ENCODE measurements at places on chromosomes 5 and 9.

- H3K36me3 ChIP-seq: no peaks in the 10 kb centered on the region
- H3K27me3 ChIP-seq: peaks cover 7% of the 10 kb centered on the region
- H3K27ac ChIP-seq: no peak overlapping the region
- H3K4me1 ChIP-seq: no peaks in the 10 kb centered on the region
- no peak overlapping the region for H3K4me3 ChIP-seq
Measured at GRCh38 chr9:77601476-77602099, 46.5 kb downstream of the GNA14 start.

- no peak overlapping the region for H3K4me3 ChIP-seq
- H3K36me3 ChIP-seq: no peaks in the 10 kb centered on the region
- no peak overlapping the region for H3K27ac ChIP-seq
- peaks cover 48% of the 10 kb centered on the region for H3K4me1 ChIP-seq
- H3K27me3 ChIP-seq: no peaks in the 10 kb centered on the region
Measured at GRCh38 chr5:52767766-52768480, 19.8 kb upstream of the ITGA1 start.

- no peak overlapping the region for H3K4me3 ChIP-seq
- H3K4me1 ChIP-seq: peaks cover 49% of the 10 kb centered on the region
- peaks cover 72% of the 10 kb centered on the region for H3K36me3 ChIP-seq
- H3K27me3 ChIP-seq: no peaks in the 10 kb centered on the region
- DNase-seq: no peak
Measured at GRCh38 chr5:115531787-115532367, 12.7 kb downstream of the FEM1C start.

DNA sequence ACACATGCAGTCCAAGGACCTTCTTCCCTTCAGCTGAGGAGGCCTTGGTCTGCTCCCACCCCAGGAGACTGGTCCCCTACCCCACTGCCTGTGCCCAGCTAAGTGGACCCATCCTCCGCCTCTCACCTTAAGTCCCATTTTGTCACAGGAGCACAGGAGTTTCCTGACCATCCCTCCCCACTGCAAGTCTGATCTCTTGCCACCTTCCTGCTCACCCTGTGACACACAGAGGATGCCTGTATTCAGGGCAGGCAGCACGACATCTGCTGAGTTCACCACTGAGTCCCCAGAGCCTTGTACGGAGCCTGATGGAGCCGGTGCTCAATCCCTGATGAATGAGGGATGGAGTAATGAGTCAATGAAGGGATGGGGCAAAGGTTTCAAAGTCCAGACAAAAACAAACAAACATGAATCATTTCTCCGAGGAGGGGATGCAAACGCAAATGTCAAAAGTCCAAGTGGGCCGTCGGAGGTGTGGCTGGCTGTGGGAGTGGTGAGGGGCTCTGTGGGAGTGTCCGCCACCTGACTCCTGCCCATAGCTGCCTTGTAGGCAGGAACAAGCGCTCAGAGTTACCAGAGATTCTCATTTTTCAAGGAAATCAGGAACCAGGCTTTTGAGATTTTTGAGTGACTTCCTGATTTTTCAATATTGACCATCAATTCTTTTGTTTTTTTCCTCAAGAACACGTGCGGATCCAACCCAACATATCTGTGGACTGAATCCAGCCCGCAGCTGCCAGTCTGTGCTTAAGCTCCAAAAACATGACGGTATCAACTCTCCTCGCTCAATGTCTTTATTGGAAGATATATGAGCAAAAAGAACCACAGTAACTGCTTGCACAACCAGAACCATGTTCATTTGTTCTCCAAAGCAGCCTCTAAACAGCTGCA, 4.4 kb downstream of the RAPGEF1 start:
- peak overlapping the region; percentile 23 for H3K4me3 ChIP-seq
- peak overlapping the region; percentile 95 for H3K27ac ChIP-seq
- peaks cover 72% of the 10 kb centered on the region for H3K4me1 ChIP-seq
- DNase-seq: no peak
- H3K36me3 ChIP-seq: peaks cover 49% of the 10 kb centered on the region

- no peaks in the 10 kb centered on the region for H3K36me3 ChIP-seq
- H3K27me3 ChIP-seq: peaks cover 36% of the 10 kb centered on the region
- peaks cover 10% of the 10 kb centered on the region for H3K4me1 ChIP-seq
- H3K27ac ChIP-seq: no peak overlapping the region
- no peak for DNase-seq
Measured at GRCh38 chr5:141701360-141702119, 19.5 kb upstream of the ARAP3 start.

DNA sequence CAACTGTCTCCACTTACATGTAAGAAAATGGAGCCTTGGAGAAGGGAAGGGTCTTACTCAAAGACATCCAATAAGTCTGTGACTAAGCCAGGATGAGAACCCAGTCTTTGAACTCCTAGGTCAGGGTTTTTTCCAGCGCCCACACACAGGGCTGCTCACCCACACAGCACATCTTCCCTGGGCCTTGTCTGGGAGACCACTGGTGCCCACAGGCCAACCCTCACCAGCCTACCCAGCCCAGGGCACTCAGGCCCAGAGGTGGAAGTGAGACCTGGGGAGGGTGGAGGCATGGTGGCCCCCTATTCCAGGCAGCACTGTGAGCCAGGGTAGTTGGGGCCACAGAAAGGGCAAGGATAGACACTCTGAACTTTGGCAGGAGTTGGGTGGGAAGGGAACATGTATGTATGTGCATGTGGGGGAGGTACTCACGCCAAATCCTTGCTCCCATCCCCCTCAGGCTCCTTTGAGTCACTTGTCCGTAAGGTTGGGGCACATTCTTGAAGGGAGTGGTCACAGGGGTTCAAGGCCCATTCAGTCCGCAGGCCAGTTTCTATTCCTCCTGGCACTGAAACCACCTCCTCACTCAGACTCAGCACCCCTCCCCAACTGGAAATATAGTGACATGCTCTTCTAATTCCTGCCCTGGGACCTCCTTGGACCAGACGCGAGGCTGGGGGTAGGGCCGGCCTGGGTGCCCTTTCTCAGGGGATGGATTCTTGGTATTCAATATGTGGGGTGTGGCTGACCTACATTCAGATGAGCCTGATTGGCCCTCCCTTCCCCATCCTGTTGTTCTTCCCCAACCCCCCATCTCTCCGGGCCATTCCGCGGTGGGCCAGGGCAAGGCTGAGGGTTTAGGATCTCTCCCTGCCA, 2.9 kb upstream of the SLC4A9 start:
- peaks cover 9% of the 10 kb centered on the region for H3K4me1 ChIP-seq
- H3K4me3 ChIP-seq: no peak overlapping the region
- no peaks in the 10 kb centered on the region for H3K36me3 ChIP-seq

GRCh38 chr5:159891371-159891770, 24.9 kb upstream of the ADRA1B start:
- no peaks in the 10 kb centered on the region for H3K4me1 ChIP-seq
- H3K27ac ChIP-seq: no peak overlapping the region
- H3K4me3 ChIP-seq: no peak overlapping the region

DNA sequence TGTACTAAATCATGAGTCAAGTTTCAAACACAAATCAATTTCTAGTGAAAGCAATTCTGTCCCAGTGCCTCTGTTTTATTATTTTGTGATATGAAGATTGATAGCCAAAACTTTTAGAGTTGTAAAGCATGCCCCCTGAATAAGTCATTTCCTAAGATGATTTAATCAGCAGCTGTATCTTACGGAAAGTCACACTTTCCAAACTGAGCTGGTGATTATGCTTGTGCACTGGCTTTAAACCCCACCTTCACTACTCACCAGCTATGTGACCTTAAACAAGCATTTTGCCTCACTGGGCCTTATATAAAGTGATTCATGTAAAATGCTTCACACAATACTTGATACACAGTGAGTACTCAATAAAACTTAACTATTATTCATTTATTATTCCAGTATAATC, 78.1 kb downstream of the EDIL3 start:
- no peak overlapping the region for H3K4me3 ChIP-seq
- no peaks in the 10 kb centered on the region for H3K27me3 ChIP-seq
- no peak overlapping the region for H3K27ac ChIP-seq
- H3K4me1 ChIP-seq: no peaks in the 10 kb centered on the region
- no peaks in the 10 kb centered on the region for H3K36me3 ChIP-seq

DNA sequence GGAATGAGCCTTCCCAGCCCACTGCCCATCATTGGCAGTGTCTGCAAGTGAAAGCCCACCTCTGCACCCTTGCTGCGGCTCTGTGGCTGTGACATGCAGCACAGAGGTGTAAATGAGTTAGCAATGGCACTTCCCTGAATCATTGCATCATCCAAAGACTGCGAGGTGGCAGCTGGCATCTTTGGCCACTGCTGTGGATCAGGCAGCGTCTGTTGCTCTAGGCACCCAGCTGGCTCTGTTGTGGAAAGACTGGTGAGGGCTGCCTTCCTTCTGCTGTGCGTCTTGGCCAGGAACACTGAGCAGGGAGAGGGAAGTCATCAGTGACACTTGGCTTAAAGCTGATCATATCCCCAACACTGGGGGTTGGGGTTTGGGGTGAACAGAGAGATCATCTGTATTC, 64.5 kb downstream of the MFAP3 start:
- H3K27me3 ChIP-seq: no peaks in the 10 kb centered on the region
- H3K27ac ChIP-seq: no peak overlapping the region
- H3K4me3 ChIP-seq: no peak overlapping the region
- H3K36me3 ChIP-seq: no peaks in the 10 kb centered on the region
- no peak for DNase-seq

DNA sequence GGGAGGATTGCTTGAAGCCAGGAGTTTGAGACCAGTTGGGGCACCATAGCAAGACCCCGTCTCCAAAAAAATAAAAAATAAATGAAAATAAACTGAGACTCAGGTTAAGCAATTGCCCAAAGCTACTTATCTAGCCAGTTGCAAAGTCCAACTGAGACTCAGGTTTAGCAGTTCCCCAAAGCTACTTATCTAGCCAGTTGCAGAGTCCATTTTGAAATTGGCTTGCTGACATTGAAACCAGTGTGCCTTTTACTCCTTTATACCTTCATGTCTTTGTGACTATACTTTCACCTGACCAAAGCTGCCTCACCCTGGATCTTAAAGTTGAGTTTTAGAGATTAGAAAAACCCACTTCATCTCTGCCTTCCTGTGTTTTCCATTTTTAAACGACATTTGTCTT, 66.5 kb downstream of the GALNT10 start:
- H3K27me3 ChIP-seq: no peaks in the 10 kb centered on the region
- H3K4me3 ChIP-seq: no peak overlapping the region
- peaks cover 2% of the 10 kb centered on the region for H3K4me1 ChIP-seq
- H3K27ac ChIP-seq: no peak overlapping the region
- DNase-seq: no peak

DNA sequence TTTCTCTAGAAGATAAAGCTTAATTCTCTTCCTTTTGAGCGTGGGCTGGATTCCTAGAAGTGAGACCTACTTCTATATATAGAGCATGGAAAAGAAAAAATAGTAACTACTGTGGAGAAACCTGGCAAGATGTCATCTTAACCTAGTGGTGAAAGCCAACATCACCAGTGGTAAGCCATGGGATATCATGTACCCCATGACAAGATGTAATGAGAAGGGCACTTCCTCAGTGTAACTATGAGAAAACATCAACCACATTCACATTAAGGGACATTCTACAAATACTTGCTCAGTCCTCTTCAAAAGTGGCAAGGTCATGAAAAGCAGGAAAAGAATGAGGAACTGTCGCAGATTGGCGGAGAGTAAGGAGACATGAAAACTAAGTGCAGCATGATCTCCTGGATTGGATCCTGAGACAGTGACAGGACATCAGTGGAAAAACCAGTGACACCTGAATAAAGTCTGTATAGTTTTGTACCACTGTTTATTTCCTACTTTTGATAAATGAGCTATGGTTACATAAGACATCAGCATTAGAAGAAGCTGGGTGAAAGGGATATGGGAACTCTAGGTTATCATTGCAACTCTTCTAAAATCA, 65.4 kb downstream of the PRRC1 start:
- no peak overlapping the region for H3K27ac ChIP-seq
- DNase-seq: no peak
- no peak overlapping the region for H3K4me3 ChIP-seq
- no peaks in the 10 kb centered on the region for H3K4me1 ChIP-seq
- H3K27me3 ChIP-seq: peaks cover 6% of the 10 kb centered on the region
- H3K36me3 ChIP-seq: no peaks in the 10 kb centered on the region

DNA sequence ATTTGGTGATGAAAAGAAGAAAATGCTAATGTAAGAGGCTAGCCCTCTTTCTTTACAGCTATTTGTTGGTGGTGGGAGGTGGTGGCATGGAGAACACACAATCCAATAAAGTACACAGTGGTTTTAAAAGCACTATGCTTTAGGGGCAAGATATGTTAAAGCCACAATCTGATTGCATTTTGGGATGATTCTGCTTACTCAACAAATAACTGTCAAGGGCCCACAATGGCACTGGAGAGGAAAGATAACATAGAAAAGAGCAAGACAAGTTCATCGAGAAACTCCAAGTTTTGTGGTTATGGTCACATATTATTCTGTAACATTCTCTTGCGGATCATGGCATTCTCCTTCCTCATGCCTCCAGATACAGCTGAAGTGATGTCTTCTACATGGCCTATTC, 38.8 kb downstream of the OTP start:
- DNase-seq: no peak
- no peak overlapping the region for H3K27ac ChIP-seq
- no peaks in the 10 kb centered on the region for H3K4me1 ChIP-seq
- H3K27me3 ChIP-seq: peaks cover 24% of the 10 kb centered on the region
- no peaks in the 10 kb centered on the region for H3K36me3 ChIP-seq

- no peak for DNase-seq
- peaks cover 13% of the 10 kb centered on the region for H3K4me1 ChIP-seq
- peaks cover 8% of the 10 kb centered on the region for H3K27me3 ChIP-seq
- no peak overlapping the region for H3K27ac ChIP-seq
- H3K4me3 ChIP-seq: no peak overlapping the region
Measured at GRCh38 chr9:85212209-85212608, 529.5 kb downstream of the AGTPBP1 start.

- peak overlapping the region; percentile 32 for H3K27ac ChIP-seq
- H3K4me1 ChIP-seq: peaks cover 45% of the 10 kb centered on the region
- H3K36me3 ChIP-seq: no peaks in the 10 kb centered on the region
- H3K27me3 ChIP-seq: peaks cover 12% of the 10 kb centered on the region
- DNase-seq: no peak
- no peak overlapping the region for H3K4me3 ChIP-seq
Measured at GRCh38 chr9:112754578-112754977, 4.0 kb downstream of the SNX30 start.

GRCh38 chr5:93602241-93603077, 19.4 kb downstream of the NR2F1 start:
- DNase-seq: no peak
- no peaks in the 10 kb centered on the region for H3K4me1 ChIP-seq
- H3K27ac ChIP-seq: no peak overlapping the region
- H3K36me3 ChIP-seq: no peaks in the 10 kb centered on the region
- H3K27me3 ChIP-seq: peaks cover 30% of the 10 kb centered on the region

- peak overlapping the region; percentile 51 for H3K4me3 ChIP-seq
- peaks cover 63% of the 10 kb centered on the region for H3K4me1 ChIP-seq
- H3K36me3 ChIP-seq: peaks cover 89% of the 10 kb centered on the region
- no peak for DNase-seq
Measured at GRCh38 chr9:5459289-5459829, 9.0 kb downstream of the CD274 start.

- H3K36me3 ChIP-seq: no peaks in the 10 kb centered on the region
- H3K4me1 ChIP-seq: peaks cover 3% of the 10 kb centered on the region
- no peak for DNase-seq
- peaks cover 71% of the 10 kb centered on the region for H3K27me3 ChIP-seq
- no peak overlapping the region for H3K4me3 ChIP-seq
Measured at GRCh38 chr5:79109527-79110492, 1.8 kb upstream of the BHMT start.
